AG04449 (cell line): ENCODE measurements at places on chromosomes 16 and 17.

DNA sequence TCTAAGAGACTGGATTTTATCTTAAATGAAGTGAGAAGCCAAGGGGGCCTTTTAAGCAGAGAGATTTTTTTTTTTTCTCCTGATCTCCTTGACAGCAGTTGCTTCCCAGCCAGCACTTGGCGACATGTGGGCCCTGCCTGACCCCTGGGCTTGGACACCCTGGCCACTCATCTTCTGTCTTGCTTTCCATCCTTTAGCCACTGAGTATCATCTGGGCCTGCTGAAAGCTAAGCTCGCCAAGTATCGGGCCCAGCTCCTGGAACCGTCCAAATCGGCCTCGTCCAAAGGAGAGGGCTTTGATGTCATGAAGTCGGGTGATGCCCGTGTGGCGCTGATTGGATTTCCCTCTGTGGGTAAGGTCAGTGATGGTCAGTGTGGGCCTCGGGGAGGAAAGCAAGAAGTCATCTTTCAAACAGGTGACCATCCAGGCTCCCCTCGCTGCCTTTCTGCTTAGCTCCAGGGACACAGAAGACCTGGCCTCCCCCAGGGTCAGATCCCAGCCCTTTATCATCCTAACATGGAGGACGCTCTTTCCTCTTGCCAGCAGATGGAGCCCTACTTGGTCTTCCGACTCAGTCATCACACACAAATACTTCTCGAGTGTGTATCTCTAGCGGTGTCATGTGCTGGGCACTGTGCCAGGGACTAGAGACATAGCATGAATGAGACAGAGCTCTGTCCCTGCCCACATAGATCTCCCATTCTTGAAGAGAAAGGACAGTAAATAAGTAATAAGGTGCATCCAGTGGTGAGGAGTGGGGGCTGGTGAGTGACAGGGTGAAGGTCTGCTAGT, 6.1 kb downstream of the DRG2 start:
- no peak for DNase-seq

DNA sequence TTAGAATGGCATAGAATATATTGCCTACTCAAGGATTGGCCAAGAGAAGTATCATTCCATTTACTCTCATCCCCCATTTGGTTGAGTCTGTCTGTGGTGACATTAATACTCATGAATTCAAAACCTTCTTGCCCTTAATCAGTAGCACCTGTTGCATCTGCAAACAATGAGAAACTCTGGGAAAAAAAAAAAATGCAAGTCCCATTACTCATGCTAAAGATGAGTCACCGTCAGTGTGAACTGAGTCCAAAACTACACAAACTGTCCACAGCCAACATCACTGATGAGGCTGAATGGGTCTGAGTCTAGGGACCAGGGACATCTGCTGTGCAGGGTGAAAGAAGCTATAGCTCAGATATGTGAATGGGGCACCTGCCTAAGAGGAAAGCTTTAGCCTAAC, 96.9 kb upstream of the ADAMTS18 start:
- DNase-seq: peak; percentile 1

- no peak for DNase-seq
These were observed 76.3 kb downstream of the LITAF start for GRCh38 chr16:11510178-11510973.

DNA sequence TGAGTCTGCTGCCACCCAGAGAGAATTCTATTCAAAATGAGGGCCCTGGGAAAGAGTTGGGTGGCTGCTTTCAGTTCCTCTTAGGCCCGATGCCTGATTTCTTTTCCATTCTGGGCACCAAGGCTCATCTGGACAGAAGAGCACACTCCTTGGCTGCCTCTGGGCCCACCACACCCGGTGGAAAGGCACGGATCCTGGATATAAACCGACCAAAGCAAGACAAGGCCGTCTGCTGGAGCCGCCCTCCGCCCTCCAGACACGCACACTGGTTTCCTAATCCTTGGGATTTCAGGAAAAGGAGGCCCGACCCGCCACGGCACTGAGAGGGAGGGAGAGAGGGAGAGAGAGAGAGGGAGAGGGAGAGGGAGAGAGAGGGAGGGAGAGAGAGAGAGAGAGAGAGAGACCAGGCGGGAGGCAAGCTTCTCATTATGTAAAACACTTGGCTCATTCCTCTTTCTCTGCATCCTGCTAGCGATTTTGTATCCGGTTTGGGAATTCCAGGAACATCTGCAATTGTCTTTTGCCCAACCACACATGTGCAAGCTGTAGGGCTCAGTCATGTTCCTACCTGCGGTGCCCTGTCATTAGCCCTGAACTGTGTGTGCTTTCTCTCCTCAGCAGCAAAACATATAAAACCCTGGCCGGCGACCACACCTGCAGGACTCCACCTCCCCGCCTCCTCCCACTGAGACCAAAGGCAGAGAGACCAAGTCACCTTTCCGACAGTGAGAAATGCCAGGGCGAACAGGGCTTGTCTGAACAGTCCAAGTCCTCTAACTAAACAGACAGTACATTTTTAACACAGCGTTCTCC, 347.2 kb downstream of the SOX9 start:
- no peak for DNase-seq

GRCh38 chr17:17824119-17824782, 12.5 kb downstream of the SREBF1 start:
- DNase-seq: no peak

DNA sequence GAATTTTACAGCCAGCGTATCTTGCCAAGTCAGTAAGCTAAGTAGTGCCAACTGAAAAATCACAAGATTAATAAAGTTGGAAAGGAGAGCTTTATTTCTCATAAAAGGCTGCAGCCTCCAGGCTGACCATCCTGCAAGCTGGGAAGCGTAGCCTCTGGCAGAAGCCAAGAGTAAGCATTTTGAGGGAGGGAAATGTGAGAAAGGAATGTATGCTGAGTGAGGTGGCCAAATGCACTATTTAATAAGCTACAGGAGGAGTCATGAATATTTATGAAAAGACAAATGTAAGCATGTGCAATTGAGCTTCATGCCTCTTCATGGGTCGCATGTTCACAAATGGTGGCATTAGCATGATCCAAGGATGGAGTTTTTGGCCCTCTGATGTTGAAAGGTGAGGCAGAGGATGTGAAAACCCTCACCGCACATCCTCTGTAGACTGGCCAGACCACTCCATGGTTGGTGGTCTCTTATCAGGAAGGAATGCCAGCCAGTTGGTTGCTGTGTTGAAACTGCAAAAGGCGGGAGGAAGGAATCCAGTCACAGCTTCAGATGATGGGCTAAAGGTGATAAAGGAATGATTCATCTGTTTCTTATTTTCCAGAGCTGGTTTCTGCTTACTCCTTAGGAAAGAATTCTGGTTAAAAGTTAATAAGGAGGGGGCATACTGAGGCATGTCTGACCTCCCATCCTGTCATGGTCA, 9.2 kb downstream of the KRT33B start:
- no peak for DNase-seq

DNA sequence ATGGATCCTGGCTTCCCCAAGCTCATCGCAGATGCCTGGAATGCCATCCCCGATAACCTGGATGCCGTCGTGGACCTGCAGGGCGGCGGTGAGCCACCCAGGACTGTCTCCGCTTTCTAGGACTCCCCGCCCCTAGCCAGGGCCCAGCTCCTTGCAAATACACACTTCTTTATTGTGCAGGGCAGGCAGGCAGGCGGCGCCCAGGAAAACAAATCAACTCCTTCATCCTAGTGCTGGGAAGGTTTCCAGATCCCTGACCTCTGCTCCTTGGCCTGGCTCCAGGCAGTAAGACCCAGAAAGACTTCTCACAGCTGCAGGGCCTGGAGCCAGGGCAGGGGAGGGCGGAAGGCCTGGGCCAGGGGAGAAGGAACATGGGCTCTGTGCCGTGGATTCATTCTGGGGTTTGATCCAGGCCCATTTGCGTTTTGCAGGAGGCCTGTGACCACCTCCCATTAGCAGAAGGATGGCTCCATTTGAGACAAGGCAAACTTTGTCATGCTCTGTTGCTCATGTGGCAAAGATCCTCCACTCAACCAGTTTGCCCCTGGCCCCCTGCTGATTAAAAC, 6.0 kb upstream of the LPCAT2 start:
- DNase-seq: no peak

DNA sequence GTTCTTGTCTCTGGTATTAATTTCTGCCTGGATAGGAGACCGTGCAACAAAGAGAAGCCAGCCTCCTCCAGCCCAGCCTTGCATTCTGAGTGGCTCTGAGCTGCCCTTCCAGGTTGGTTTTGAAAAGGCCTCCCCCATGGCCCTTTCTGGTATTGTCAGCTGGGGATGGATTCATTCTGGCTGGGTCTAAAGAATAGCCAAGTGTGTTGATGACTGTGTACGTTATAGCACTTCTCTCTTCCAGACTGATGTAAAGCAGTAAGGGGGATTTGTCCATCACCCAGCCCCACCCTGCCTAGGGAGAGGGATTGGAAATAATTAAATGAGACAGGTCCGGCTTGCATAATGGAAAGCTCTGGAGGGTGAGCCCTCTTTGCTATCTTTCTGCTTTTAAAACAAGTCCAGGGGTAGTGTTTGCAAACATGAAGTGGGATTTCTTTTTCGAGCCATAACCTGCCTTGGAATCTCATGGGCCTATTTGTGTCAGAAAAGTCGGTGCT, 146.4 kb downstream of the MSI2 start:
- DNase-seq: no peak

GRCh38 chr16:17082095-17082882, 388.5 kb downstream of the XYLT1 start:
- DNase-seq: no peak

GRCh38 chr17:32516450-32516849, 29.7 kb downstream of the CDK5R1 start:
- no peak for DNase-seq

GRCh38 chr16:30669903-30670824, 11.9 kb downstream of the FBRS start:
- DNase-seq: no peak

DNA sequence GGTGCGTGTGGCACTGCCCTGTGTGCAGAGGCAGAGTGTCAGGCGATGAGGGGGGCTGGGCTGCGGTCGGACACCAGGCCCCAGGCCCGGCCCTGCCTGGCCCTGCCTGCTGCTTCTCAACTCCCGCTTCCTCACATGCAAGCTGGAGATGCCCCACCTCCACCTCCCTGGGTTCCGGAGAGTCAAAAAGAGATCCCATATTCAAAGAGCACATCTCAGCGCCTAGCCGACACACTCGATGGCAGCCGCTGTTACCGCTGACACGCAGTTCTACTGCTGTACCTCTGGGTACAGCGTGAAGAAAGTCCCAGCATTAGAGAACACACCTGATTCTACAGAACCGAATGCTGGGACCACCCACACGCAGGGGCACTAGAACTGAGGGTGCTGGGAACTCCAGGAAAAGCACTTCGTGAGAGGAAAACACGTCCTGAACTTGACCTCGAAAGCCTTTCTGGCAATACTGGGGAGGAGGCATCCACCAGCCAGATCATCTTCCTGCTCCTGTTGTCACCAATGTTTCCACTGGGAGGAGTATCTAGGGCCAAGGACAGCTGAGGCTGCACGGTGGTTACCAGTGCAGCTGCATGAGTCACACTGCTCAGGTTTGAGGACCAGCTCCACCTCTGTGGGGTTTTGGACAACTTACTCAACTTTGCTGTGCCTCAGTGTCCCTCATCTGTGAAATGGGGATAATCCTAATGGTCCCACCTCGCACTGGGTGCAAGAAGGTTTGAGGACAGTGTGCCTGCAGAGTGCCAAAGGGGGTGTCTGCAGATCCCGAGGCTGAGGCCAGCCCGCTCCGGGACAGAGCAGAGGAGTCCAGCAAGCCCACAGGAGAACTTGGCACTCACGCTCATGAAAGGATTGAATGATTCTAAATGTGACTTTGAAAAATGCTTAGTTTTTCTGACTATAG, 100.4 kb upstream of the DNAH17 start:
- DNase-seq: no peak

- no peak for DNase-seq
These were observed 1006.7 kb upstream of the GOT2 start for GRCh38 chr16:59740858-59741257.

- no peak for DNase-seq
These were observed 23.6 kb upstream of the ABR start for GRCh38 chr17:1203111-1203966.

- no peak for DNase-seq
These were observed 19.0 kb downstream of the SLC7A5 start for GRCh38 chr16:87850009-87851006.

DNA sequence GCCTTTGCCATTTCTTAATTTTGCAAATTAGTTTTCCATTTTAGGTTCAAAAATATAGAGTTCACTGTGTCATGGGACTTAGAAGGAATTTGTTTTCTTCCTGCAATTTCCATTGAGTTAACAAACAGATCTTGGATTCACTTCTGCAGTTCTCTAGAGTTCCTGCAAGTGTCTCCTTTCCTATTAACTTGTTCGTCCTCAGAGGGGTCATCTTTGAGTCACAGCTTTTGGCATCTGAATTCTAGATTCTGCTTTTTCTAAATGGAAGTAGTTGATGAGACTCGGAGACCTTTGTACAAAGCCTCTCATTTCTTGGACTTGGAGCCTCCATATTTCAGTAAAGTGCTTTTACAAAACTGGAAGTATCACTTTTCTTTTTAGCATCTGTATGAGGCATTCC, 323.3 kb downstream of the BCAS3 start:
- DNase-seq: no peak

DNA sequence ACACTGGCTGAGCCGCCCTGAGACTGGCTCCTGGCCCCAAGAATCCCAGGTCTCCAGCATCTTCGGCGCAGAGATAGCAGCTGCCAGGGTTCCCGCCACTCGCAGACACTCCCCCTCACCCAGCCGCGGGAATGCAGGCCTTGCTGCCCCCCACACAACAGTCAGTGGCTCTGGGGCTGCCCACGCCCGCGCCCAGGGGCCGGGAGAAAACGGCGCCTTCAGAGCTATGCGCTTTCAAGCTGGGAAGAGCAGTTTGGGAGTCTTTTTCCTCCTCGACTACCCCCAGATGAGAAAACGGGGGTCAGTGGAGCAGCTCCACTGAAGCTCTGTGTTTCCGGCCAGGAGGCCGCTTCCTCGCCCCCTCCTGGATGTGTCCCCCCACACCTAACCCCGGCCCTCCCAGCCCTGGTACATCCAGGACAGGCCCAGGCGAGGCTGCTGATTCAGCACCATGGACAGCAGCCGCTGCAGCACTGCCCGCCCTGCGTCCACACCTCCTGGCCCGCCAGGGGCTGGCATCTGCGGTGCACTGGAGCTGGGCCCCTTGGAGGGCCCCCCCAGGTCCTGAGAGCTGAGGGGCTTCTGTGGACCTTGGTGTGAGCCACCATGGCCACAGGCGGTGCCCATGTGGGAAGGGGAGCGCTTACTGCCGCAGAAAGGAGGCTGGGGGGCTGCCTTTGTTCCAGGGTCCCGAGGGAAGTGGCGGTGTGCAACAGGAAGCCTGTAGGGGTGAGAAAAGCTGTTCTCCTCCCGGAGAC, 35.7 kb downstream of the CACNA1H start:
- DNase-seq: no peak
